ENCODE measurements at places on chromosomes 2 and 18. TPM values are rescaled to one million over a fixed set of nuclear protein-coding genes. Genes with fewer than 3 reads are reported as not detected.

Gene LHCGR
- 0.12 TPM for total RNA-seq

Gene C2orf66
- 0.23 TPM for total RNA-seq

Gene RAB17
- total RNA-seq: not detected

Gene ZRANB3
- 14.6 TPM for total RNA-seq

Gene SERTAD2
- total RNA-seq: 16.8 TPM

Gene CLEC4F
- total RNA-seq: not detected

- H3K4me1 ChIP-seq: no peaks in the 10 kb centered on the region
- no peaks in the 10 kb centered on the region for H3K36me3 ChIP-seq
- no peak overlapping the region for H3K27ac ChIP-seq
Measured at GRCh38 chr2:237333748-237334147, 80.2 kb downstream of the COL6A3 start.

GRCh38 chr2:72813841-72814240 is 12.0 kb downstream of the EXOC6B start:
- H3K4me1 ChIP-seq: no peaks in the 10 kb centered on the region
- no peak overlapping the region for H3K4me3 ChIP-seq
- no peak overlapping the region for H3K27ac ChIP-seq

DNA sequence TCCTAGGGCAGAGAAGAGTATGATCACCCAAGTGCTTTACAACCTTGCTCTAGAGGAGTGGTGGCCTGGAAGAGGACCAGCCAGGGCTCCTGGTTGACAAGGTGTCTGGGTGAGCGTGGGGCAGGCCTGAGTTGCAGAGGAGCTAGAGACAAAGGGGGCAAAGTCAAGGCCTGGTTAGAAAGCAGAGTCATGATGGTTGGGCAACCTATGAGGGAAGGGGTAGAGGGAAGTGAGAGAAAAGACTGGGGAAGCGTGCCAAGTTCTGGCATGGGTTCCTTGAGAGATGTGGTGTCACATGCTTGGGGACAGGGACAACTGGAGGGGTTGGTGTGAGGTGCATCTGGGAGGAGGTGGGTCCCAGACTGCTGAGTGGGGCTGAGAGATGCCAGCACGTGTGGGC is 13.5 kb downstream of the ZFP36L2 start:
- H3K27me3 ChIP-seq: no peaks in the 10 kb centered on the region
- DNase-seq: no peak
- H3K4me1 ChIP-seq: peaks cover 15% of the 10 kb centered on the region
- H3K4me3 ChIP-seq: no peak overlapping the region

DNA sequence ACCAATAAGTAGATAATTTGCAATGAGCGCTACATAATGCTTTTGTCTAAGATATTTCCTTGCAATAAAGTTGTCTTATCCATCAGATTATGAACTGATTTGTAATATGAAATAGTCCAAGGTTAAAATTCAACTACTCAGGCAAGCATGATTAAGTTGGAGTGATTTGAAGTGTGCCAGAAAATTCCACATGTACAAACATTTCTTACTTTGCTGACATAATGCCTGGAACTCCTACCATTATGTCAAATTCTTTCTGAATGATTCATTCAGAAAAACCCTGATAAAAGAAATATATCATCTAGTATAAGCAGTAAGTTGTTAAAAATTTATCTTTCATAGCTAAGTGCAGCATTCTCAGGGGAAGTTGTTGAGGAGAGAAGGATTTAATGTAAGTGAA is 87.3 kb downstream of the CBLN2 start:
- H3K4me1 ChIP-seq: no peaks in the 10 kb centered on the region
- H3K27me3 ChIP-seq: peaks cover 13% of the 10 kb centered on the region
- H3K27ac ChIP-seq: no peak overlapping the region
- no peaks in the 10 kb centered on the region for H3K36me3 ChIP-seq
- H3K4me3 ChIP-seq: no peak overlapping the region

DNA sequence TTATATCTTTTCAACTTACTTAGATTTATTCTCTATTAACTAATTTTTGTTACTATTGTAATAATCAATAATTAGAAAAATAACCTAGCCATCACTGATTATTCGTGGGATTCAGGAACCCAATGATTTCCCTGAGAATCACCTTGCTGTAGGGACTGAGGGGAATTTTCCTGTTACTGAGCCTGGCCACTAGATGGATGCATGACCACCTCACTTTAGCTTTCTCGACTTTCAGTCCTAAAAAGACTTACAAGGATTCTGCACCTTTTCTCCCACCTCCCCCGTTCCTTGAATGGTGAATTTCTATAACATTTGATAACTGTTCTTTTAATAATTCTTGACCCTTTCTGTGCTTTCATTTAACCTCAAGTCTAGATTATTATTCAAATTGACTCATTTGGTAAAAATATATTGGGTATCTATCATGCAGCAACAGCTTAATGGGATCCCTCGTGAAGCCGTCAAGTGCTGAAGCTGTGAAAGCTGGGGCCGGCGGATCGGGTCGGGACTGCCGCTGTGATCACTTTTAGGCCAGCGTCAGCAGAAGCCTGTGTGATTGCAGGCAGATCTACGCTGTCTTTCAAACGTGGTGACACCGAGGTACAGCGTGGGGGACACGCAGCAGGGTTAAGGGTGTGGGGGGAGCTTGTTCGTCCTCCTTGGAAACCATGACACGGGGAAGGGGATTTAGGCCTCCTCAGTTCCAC is 38.8 kb upstream of the TMEM18 start:
- peaks cover 5% of the 10 kb centered on the region for H3K27me3 ChIP-seq
- H3K4me3 ChIP-seq: no peak overlapping the region
- no peak overlapping the region for H3K27ac ChIP-seq

GRCh38 chr2:215365184-215365658 is 53.4 kb downstream of the ATIC start:
- no peaks in the 10 kb centered on the region for H3K27me3 ChIP-seq
- no peaks in the 10 kb centered on the region for H3K4me1 ChIP-seq
- H3K36me3 ChIP-seq: peaks cover 40% of the 10 kb centered on the region
- no peak for DNase-seq
- no peak overlapping the region for H3K27ac ChIP-seq

DNA sequence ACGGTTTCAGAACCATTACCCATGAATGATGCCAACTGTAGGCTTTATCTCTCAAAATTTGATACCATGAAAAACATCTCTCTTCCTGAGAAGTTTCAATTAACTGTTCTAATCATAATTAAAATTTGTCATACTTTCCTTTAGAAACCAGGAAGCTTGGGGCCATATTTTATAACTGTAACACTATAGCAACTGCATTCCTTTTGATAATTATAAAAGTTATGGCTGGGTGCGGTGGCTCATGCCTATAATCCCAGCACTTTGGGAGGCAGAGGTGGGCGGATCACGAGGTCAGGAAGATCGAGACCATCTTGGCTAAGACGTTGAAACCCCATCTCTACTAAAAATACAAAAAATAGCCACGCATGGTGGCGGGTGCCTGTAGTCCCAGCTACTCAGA is 70.6 kb downstream of the DNAH7 start:
- H3K4me3 ChIP-seq: no peak overlapping the region
- H3K27ac ChIP-seq: no peak overlapping the region
- H3K27me3 ChIP-seq: no peaks in the 10 kb centered on the region
- H3K4me1 ChIP-seq: no peaks in the 10 kb centered on the region
- no peak for DNase-seq

DNA sequence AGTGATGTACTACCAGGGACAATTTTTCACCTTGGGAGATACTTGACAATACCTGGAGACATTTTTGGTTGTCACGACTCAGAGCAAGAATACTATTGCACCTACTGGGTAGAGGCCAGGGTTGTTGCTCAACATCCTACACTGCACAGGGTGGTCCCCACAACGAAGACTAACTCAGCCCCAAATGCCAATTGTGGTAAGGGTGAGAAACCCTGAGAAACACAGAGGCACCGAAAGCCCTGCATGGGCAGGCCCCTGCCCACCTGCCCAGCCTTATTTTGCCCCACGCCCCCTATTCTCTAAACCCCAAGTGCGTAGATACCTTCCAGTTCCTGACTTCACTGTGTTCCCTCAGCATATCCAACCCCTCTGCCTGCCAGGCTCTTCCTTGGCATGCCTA is 163.1 kb upstream of the PKDCC start:
- no peak overlapping the region for H3K27ac ChIP-seq
- no peaks in the 10 kb centered on the region for H3K27me3 ChIP-seq
- peaks cover 11% of the 10 kb centered on the region for H3K4me1 ChIP-seq
- no peaks in the 10 kb centered on the region for H3K36me3 ChIP-seq
- DNase-seq: no peak

GRCh38 chr18:61132031-61132430 is 201.2 kb upstream of the CDH20 start:
- H3K36me3 ChIP-seq: no peaks in the 10 kb centered on the region
- no peaks in the 10 kb centered on the region for H3K27me3 ChIP-seq
- no peak overlapping the region for H3K4me3 ChIP-seq
- H3K27ac ChIP-seq: no peak overlapping the region

DNA sequence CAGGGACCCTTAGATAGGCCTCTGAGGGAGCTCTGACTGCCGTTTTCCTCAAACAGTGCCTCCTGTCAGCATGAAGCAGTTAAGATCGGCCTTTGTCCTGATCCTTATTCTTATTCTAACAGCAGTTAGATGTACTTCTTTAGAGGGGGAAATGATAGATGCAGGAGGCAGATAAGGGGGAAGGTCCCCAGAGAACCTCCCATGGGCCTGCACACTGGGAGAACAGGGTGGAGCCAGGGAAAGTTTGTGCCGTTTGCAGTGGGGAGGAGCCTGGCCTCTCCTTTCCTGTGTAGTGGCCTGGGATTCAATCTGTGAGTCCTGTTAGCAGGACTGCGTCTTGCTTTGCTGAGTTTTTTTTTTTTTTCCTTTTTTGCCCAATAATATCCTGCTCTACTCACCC is 7.9 kb upstream of the INPP4A start:
- H3K4me3 ChIP-seq: peak overlapping the region; percentile 47
- no peak overlapping the region for H3K27ac ChIP-seq
- H3K27me3 ChIP-seq: no peaks in the 10 kb centered on the region
- peaks cover 12% of the 10 kb centered on the region for H3K36me3 ChIP-seq
- peaks cover 6% of the 10 kb centered on the region for H3K4me1 ChIP-seq

- peak overlapping the region; percentile 62 for H3K27ac ChIP-seq
- peaks cover 6% of the 10 kb centered on the region for H3K36me3 ChIP-seq
- H3K4me1 ChIP-seq: peaks cover 71% of the 10 kb centered on the region
- H3K27me3 ChIP-seq: no peaks in the 10 kb centered on the region
- DNase-seq: no peak
Measured at GRCh38 chr2:239245872-239246721, 154.7 kb downstream of the HDAC4 start.

DNA sequence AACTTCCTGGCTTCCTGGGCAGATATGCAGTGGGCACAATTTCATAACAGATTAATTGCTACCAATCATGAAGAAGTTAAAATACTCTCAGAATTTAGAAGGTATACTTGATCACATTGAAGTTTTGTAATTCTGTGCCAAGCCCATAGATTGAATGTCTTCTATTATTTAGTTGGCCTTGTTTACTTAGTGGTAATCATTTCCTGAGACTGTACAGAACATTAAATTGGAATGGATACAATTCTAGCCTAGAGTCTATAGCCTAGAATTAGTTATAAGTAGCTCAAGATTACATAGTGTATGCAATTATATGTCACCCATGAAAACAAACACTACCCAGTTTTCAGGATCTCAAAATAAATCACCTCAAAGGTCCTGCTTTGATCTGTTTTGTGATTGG is 615.8 kb downstream of the XIRP2 start:
- no peaks in the 10 kb centered on the region for H3K27me3 ChIP-seq
- no peak for DNase-seq
- H3K27ac ChIP-seq: no peak overlapping the region
- H3K4me1 ChIP-seq: no peaks in the 10 kb centered on the region
- H3K36me3 ChIP-seq: no peaks in the 10 kb centered on the region
- no peak overlapping the region for H3K4me3 ChIP-seq

DNA sequence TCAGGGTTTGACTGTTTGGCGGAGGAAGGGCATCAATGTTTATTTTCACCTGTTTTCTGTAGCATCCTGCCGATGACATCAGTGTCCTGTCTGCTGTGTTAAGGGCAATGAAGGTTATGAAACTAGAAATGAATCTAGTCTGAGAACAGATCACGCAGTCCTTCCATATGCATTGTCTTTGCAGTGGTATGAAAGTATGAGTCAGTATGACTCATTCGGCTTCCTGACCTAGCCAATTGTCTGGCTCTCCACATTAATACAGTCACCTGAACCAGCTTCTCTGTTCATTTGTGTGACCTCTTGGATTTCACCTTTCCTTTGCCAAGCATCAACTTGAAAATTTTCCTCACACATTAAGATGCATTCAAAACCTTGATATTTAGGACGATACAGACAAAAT is 353.8 kb downstream of the RND3 start:
- H3K4me1 ChIP-seq: no peaks in the 10 kb centered on the region
- H3K4me3 ChIP-seq: no peak overlapping the region

DNA sequence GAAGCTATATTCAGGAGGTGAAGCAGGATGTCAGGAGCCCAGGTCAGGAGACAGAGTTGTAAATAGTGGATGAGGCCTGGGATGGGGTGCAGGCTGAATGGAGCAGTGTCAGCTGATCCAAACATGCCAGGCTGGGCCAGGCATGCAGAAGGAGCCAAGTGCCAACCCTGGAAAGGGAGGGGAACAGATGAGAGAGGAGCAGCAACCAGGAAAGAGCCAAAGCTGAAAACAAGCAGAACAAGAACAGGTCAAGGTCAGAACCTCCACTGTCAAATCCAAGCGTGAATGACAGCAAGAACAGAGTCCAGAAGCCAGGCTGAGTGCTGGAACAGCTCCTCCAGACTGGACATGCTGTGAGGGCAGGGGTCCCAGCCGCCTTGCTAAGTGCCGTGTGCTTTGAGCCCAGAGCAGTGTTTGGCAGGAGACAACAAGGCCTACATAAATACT is 49.2 kb upstream of the PPP1CB start:
- no peaks in the 10 kb centered on the region for H3K4me1 ChIP-seq
- H3K27me3 ChIP-seq: no peaks in the 10 kb centered on the region
- H3K4me3 ChIP-seq: no peak overlapping the region
- no peaks in the 10 kb centered on the region for H3K36me3 ChIP-seq
- no peak for DNase-seq

- H3K36me3 ChIP-seq: peaks cover 20% of the 10 kb centered on the region
- H3K27me3 ChIP-seq: no peaks in the 10 kb centered on the region
- peaks cover 4% of the 10 kb centered on the region for H3K4me1 ChIP-seq
- DNase-seq: no peak
- no peak overlapping the region for H3K27ac ChIP-seq
- no peak overlapping the region for H3K4me3 ChIP-seq
Measured at GRCh38 chr18:41465386-41465785, 489.6 kb upstream of the PIK3C3 start.

DNA sequence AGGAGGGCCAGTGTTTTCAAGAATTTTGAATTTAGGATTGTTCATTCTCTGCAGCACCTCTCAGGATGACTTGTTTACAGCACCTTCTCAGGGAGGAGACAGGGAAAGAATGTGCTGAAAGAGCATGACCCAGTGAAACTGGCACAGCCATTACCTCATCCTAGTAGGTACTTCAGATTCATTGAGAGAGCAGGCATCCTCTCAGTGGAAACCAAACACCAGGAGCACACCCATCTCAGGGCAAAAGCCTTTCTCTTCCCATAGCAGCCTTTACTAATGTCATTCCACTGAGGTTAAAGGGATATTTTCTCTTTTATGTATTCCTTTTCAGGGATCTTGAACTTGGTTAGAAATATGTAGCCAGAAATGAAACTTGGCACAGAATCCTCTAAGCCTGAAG is 2.6 kb downstream of the MAP2 start:
- no peak overlapping the region for H3K27ac ChIP-seq
- peaks cover 2% of the 10 kb centered on the region for H3K36me3 ChIP-seq
- H3K4me1 ChIP-seq: peaks cover 49% of the 10 kb centered on the region
- DNase-seq: no peak

Data from neural crest cell (in vitro differentiated cells).